ENCODE measurements at places on chromosomes 5 and 9.

DNA sequence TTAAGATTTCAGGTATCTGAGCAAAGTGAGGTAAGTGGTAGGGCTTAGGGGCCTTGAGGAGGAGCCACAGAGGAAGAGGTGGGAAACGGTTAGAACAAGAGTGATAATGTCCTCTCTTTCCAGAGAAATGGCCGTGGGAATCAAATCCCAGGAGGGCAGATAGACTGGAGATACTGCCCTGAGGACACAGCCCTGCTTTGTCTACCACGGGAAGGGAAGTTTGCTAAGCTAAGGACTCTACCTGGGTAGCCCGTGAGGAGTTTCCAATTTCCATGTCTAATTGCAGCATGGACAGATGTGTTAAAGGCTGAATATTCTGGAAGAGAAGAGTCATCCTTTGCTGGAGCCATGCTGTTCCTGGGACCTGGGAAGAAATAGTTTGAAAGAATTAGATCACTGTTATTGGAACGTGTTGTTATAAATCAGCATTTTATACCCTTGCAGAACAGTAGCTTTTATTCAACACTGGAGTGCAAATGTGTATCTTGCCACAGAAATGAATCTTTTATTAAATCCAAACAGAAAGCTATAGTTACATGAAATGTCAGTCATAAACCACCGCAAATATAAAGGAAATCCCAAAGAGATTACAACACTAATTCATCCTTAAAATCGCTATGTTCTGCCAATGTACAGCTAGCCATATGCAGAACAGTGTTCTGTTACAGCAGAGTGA is 133.2 kb upstream of the LHFPL2 start:
- no peak for DNase-seq

- DNase-seq: no peak
Observed at GRCh38 chr9:277601-278295, 63.1 kb downstream of the DOCK8 start.

- no peak for DNase-seq
Observed at GRCh38 chr9:124263213-124263612, 5.5 kb downstream of the NEK6 start.

GRCh38 chr5:35029333-35029732 is 18.4 kb downstream of the AGXT2 start:
- no peak for DNase-seq

DNA sequence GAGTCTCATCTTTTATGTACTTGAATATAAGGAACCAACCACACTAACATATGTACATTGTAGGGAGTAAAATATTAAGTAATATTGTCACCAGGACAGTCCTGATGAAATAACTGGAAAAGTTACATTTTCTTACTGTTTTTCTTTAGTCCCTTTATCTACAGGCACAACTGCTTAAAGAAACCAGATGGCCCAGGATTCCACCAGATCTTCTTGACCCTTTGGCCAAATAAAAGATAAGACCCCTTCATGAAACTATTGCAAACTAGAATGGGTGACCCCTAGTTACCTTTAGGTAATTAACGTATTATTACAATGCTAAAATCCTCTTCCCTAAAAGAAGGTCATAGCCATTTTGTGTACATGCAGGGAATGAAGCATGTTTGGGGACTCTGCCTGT is 106.3 kb upstream of the FTMT start:
- no peak for DNase-seq

- no peak for DNase-seq
Observed at GRCh38 chr5:21212026-21212425, 1224.0 kb upstream of the CDH18 start.
